ENCODE measurements at places on chromosomes 6 and 20. TPM values are rescaled to one million over a fixed set of nuclear protein-coding genes. Genes with fewer than 3 reads are reported as not detected.

Gene AVP
- not detected for total RNA-seq

Gene LPA
- not detected for total RNA-seq

Gene COL9A1
- total RNA-seq, result not detected

Gene MAFB
- total RNA-seq, result 0.33 TPM

Gene ZDHHC14
- total RNA-seq, result 4.9 TPM

Gene TMEM244
- 0.66 TPM for total RNA-seq

Gene FOXS1
- 0.12 TPM for total RNA-seq

All from uterine smooth muscle cell (primary cell).